Activated CD4-positive, alpha-beta T cell treated with anti-CD3 and anti-CD28 coated beads, Interleukin-2, amount 50 U/mL, for 1 hour (primary cell): ENCODE measurements at places on chromosomes 7 and 10.

DNA sequence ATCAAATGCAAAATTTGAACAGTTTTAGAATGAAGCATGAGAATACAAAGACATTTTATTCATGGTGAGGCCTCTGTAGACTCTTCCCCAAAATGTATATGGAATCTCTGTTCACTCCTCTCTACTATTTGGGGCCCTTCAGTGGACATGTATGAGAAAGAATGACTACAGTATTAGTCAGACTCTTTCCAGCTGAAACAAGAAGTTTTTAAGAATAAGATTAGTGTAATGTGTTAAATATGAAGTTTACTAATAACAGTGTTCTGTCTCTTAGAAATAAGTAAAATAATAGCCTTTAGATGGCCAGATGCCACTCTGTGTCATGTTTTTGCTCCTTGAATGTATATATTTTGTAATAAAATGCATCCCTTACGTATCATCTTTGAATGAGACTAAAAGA lies 585.6 kb downstream of the SUGCT start:
- no peak for DNase-seq

DNA sequence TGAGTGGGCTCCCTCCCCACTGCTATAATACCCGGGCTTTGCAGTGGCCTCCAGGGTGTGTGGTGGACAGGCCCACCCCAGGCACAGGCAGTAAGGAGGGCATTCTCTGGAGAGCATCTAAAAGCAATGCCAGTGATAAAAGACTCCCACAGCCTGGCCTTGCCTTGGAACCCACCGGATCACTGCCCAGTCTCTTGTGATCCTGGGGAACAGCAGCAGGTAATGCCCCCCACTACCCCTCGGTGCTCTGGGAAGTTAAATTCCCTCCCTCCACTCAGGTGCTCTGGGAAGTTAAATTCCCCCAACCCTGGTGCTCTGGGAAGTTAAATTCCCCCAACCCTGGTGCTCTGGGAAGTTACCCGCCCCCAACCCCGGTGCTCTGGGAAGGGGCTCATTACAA lies 565.2 kb downstream of the TCERG1L start:
- no peak for DNase-seq

DNA sequence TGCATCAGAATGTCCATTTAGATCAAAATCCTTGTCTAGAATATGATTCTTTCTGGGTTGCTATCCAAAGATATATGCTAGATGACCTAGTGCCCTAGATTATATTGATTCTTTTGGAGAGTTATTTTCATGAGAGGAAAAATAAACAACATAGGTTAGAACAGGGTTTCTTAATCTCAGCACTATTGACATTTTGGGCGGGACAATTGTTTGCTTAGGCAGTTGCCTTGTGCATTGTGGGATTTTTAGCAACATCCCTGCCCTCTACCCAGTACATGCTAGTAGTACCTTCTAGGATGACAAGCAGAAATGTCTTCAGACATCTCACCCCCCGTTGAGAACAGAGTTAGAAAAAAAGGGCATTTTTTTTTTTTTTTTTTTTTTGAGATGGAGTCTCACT lies 25.1 kb upstream of the LAMB1 start:
- DNase-seq: no peak

DNA sequence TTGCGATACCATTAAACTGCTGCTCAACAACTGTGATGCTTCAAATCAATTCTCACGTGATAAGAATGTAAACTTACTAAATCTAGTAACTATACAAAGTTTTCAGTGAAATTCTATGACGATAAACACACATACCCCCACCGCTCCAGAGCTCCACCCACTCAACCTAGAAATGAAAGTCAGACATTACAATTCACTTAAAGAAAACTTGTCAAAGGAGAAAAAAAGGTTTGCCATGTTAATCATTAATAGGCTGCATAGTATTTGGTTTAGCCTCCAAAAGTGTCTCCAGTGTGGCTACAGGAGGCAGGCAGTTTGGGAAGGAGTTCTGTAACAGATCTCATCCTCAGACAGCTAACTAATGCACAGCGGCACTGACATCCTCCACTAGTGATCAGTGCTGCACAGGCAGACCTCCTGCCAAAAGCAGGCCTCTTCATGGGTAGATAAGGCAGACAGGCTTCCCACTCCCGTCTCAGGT lies 3.1 kb downstream of the HERPUD2 start:
- peak; percentile 32 for DNase-seq

DNA sequence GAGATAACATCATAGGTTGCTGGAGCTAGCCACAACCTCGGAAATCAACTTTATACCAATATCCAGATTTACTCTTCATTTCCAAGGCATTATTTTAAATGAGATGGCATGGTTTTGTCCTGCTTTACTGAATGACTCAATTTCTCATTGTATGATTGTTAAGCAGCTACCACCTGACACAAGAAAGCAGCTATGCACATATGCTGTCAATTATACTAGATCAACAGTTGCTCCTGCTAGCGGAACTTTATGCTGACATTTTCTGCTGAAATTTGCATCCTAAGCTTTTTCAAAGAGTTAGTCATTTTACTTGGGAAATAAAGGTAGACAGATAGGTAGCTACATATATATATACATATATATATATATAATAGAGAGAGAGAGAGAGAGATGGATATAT lies 8.9 kb upstream of the CH25H start:
- no peak for DNase-seq

DNA sequence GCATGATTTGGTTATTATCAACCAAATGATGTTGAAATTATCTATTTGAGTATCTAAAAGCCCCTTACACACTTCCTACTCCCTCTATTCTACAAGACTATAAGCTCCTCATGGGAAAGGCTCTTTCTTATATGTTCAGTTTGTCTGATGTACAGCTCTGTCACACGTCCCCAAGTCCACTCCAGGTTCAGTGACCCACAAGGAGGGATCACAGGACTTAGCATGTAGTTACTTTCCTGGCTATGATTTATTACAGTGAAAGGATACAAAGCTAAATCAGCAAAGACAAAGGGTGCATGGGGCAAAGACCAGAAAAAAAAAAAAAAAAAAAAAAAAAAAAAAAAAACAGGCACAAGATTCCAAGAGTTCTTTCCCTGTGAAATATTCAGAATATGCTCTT lies 125.6 kb upstream of the TMEM106B start:
- DNase-seq: no peak

DNA sequence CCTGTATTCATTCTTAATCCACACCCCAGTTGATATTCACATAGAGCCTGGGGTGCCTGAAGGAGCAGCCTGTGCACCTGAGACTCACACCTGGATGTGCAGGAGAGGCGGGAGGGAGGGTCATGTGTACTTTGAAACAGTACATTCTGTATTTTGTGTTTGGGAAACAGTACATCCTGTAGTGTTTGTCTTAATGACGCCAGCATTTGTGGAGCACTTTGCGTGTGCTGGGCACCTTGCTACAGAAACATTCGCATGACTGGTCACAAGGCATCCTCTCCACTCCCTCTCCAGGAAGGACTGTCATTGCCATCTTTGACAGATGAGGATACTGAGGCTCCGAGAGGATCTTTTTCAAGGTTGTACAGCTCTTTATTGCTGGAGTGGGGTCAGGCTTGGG lies 132.1 kb downstream of the TACC2 start:
- DNase-seq: no peak

GRCh38 chr10:8534891-8535290 lies 480.4 kb downstream of the GATA3 start:
- DNase-seq: no peak

DNA sequence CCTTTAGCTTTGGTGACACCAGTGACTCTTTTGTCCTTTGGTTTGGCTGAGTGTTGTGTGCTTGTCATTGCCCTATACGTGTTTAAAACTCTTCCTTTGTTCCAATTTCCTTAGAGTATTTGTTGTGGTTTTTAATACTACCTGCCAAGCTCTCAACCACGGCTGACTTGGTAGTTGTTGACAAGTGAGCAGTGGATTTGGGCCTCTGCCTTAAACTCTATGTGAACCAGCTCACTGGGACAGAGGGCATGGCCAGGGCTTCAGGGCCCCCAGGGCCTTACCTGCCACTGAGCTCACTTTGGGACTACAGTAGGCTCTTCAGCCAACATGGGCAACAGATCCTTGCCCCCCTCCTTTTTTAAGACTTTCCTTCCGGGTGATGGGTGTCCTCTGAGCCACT lies 9.6 kb upstream of the DMBT1 start:
- DNase-seq: no peak

DNA sequence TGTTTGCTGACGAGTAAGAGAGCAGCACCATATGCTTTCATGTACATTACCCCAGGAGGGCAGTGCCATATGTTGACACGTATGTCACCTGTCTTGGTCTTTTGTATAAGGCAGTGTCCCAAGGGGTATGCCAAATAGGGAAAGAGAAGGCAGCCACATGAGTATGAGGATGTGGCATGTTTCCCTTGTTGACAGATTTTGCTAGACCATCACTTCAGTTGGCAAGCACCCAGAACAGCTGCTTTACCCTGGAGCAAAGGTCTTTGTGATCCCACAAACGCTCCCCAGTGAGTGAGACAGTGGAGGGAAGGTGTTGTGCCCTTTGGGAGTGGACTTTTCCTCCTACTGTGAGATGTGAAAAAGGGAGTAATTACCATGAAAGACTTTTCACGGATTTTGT lies 350.1 kb downstream of the ETV1 start:
- DNase-seq: no peak

GRCh38 chr7:91280185-91280584 lies 16.0 kb downstream of the FZD1 start:
- no peak for DNase-seq

DNA sequence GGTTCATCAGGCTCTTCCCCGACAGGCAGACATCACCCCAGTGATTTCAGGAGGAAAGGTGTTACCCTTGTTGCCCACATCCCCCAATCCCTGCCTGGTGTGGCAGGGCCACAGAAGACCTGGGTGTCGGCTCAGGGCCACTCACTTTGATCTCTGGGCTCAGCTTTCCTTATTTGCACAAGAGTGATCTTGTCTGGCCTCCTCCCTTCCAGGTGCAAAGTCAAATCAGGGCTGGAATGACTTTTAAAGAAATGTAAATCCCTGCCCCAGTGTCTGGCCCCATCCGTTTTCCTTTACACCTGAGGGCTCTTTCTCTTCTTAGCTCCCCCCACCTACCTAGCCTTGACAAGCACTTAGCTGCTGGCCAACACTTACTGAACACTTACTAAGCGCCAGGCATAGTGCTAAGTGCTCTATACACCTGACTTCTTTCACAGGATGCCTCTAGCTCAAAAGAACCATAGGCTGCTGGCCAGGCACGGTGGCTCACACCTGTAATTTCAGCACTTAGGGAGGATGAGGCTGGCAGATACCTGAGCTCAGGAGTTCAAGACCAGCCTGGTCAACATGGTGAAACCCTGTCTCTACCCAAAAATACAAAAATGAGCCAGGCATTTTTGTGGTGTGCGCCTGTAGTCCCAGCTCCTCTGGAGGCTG lies 979 bp upstream of the NODAL start:
- no peak for DNase-seq

GRCh38 chr7:31027161-31027965 lies 24.7 kb upstream of the ADCYAP1R1 start:
- no peak for DNase-seq

GRCh38 chr10:26781797-26782196 lies 79.0 kb downstream of the ABI1 start:
- no peak for DNase-seq

- DNase-seq: no peak
Observed at GRCh38 chr7:2282185-2282751, 32.0 kb downstream of the SNX8 start.
